HFFc6 (cell line): ENCODE measurements at places on chromosomes 1 and 21. TPM values are rescaled to one million over a fixed set of nuclear protein-coding genes. Genes with fewer than 3 reads are reported as not detected.

The CR1 gene
- not detected in 3 replicates for total RNA-seq

The PCBP3 gene
- total RNA-seq: not detected in 3 replicates

The KRTAP22-2 gene
- total RNA-seq: not detected in 3 replicates

The GJA8 gene
- total RNA-seq: not detected in 3 replicates

The CHIA gene
- not detected in 3 replicates for total RNA-seq

The ERICH3 gene
- not detected in 3 replicates for total RNA-seq

- no peaks in the 10 kb centered on the region for H3K36me3 ChIP-seq
- H3K4me1 ChIP-seq: peaks cover 5% of the 10 kb centered on the region; the same call in 1 of the 2 replicates
- no peak overlapping the region for H3K27ac ChIP-seq
- no peak for DNase-seq
- no peaks in the 10 kb centered on the region; the same call in 1 of the 2 replicates for H3K27me3 ChIP-seq
- H3K4me3 ChIP-seq: no peak overlapping the region
Observed at GRCh38 chr1:87252406-87252805, 76.3 kb upstream of the LMO4 start.

DNA sequence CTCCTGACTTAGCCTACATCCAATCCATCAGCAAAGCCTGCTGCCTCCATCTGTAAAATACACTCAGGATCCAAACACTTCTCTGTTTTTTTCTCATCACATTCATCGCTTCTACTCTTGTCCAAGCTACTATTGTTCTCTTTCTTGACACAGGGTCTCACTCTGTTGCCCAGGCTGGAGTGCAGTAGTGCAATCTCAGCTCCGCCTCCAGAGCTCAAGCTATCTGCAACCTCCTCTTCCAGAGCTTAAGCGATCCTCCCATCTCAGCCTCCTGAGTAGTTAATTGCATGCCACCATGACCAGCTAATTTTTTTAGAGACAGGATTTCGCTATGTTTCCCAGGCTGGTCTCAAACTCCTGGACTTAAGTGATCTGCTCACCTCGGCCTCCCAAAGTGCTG is 44.3 kb upstream of the H6PD start:
- H3K36me3 ChIP-seq: peaks cover 15% of the 10 kb centered on the region
- no peak overlapping the region for H3K4me3 ChIP-seq
- no peak for DNase-seq
- H3K27ac ChIP-seq: no peak overlapping the region
- H3K27me3 ChIP-seq: peaks cover 1% of the 10 kb centered on the region

GRCh38 chr1:42797979-42798378 is 13.2 kb downstream of the TMEM269 start:
- DNase-seq: no peak
- peaks cover 7% of the 10 kb centered on the region for H3K4me1 ChIP-seq
- no peaks in the 10 kb centered on the region for H3K36me3 ChIP-seq
- H3K27me3 ChIP-seq: peaks cover 12% of the 10 kb centered on the region

DNA sequence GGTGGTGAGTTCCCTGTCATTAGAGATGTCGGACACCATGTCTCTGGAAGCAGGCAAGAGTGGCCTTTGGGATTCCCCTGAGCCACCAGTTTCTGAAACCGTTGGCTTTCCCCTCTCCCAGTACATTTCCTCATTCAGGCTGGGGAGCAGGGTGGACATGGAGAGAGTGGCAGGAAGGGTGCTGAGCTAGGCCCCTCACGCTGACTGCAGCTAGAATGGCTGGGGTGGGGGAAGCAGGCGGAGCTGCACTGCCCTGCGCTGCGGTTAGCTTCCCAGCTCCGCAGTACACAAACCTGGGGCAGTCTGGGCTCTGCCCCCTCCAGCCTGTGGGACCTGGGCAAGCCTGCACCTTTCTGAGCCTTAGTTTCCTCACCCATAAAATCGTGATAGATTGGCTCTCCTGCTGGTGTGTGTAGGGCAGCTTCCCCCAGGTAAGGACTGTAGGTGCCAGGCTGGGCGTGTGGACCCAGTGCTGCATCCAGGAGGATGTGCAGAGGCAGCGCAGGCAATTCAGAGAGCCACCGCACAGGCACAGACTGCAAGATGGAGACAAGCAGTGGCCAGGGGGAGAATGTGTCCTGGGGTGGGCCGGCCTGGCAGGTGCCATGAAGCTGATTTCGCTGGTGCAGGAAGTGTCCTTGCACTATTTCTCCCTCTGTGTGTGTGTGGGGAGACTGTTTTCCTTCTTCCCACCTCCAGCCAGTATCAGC is 3.0 kb downstream of the PLA2G2F start:
- H3K4me3 ChIP-seq: no peak overlapping the region
- no peaks in the 10 kb centered on the region for H3K4me1 ChIP-seq
- no peak for DNase-seq
- H3K27ac ChIP-seq: no peak overlapping the region
- H3K36me3 ChIP-seq: no peaks in the 10 kb centered on the region

DNA sequence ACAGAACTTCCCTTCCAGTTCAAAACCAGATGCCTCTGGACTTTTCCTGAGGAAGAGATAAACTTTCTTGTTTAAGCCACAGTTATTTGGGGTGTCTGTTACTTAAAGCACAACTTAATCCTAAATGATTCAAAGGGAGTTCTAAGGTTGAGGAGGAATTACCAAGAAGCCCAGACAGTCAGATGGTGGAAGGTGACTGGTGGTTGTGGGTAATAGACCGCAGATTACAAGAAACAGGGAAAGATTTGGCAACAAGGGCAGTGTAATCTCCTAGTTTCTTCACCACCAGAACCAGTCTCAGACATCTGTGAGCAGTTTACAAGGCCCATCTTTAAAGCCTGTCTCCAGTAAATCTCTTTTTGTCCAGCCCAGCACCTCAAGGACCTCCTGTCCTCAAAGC is 130.1 kb upstream of the CTTNBP2NL start:
- H3K36me3 ChIP-seq: no peaks in the 10 kb centered on the region
- peaks cover 15% of the 10 kb centered on the region for H3K27me3 ChIP-seq
- no peak for DNase-seq
- H3K4me3 ChIP-seq: no peak overlapping the region
- peaks cover 19% of the 10 kb centered on the region for H3K4me1 ChIP-seq

DNA sequence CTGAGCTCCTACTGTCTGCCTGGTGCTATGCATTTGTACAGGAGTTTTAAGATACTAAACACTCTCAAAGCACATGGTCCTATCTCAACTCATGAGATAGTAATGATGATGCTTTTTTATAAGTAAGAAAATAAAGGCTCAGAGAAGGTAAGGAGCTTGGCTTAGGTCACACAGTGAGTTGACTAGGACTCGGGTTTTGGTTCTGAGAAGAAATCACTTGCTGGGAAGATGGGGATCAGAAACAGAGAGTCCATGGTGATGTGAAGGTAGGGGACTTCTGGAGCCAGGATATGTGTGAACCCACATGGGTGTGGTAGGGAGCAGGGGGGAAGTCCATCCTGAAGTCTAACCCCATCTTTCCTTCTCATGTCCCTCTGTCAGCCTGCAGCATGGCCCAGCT is 3.7 kb downstream of the BCAN start:
- H3K4me3 ChIP-seq: no peak overlapping the region
- peaks cover 70% of the 10 kb centered on the region for H3K27me3 ChIP-seq
- no peaks in the 10 kb centered on the region for H3K36me3 ChIP-seq
- no peak for DNase-seq
- no peaks in the 10 kb centered on the region for H3K4me1 ChIP-seq
- no peak overlapping the region for H3K27ac ChIP-seq

DNA sequence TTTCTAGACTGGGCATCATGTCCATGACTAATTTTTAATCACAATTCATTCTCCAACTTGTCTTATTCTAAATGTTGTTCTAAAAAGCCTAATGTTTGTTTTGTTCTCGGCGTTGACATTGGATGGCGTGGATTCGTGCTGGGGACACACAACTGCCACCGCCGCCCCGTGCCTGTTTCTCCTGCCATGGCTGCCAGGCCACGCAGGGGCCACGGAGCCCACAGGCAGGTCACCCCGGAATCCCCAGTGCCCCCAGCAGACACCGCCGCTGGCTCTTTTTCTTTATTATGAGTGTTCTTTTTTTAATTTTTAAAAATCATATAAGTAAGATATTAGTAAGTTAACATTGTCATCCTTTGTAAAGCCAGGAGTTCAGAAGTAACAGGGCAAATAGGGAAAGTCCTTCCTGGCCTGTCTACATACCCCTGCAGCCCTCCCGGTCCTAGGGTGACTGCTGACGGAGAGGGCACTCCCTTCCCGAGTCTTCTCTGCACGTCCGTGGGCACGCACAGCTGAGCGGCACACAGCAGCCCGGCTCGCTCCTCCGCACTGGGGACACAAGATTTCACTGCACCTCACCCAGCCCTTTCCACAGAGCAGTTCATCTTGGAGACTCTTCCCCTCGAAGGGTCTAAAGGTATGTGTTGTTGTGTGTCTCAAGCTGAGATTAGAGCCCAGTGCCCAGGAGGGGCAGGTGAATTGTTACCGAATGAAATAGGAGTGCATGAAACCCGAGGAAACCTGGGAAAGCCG is 32.1 kb downstream of the KRTAP10-1 start:
- DNase-seq: no peak
- no peaks in the 10 kb centered on the region for H3K4me1 ChIP-seq
- H3K4me3 ChIP-seq: no peak overlapping the region

GRCh38 chr1:229107304-229107815 is 163.6 kb upstream of the RAB4A start:
- H3K4me1 ChIP-seq: no peaks in the 10 kb centered on the region
- DNase-seq: no peak
- no peak overlapping the region for H3K27ac ChIP-seq

GRCh38 chr1:218090459-218090858 is 194.6 kb upstream of the RRP15 start:
- H3K4me1 ChIP-seq: no peaks in the 10 kb centered on the region
- H3K27ac ChIP-seq: no peak overlapping the region
- peaks cover 2% of the 10 kb centered on the region; the same call in 1 of the 2 replicates for H3K27me3 ChIP-seq
- H3K4me3 ChIP-seq: no peak overlapping the region
- no peaks in the 10 kb centered on the region for H3K36me3 ChIP-seq

DNA sequence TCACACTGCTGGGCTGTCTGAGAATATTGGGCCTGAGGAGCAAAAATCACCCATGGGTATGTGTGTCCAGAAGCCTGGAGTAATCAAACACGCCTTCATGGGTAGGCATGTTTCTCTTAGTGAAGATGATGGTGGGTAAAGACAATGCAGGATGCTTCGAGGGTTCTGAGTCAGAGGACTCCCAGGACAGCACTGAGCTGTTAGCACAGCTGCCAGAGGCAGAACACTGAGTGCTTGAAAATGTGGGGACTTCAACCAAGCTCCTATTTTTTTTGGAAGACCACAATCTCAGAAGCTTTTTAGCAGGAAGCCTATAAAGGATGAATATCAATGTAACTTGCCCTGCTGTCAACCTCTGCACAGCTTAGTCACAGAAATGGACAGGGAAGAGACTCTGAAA is 7.9 kb upstream of the NT5C1A start:
- H3K4me3 ChIP-seq: no peak overlapping the region
- DNase-seq: no peak
- H3K36me3 ChIP-seq: no peaks in the 10 kb centered on the region
- H3K27me3 ChIP-seq: peaks cover 40% of the 10 kb centered on the region
- H3K4me1 ChIP-seq: peaks cover 27% of the 10 kb centered on the region

GRCh38 chr1:77416692-77417450 is 135.1 kb downstream of the AK5 start:
- H3K36me3 ChIP-seq: peaks cover 77% of the 10 kb centered on the region
- DNase-seq: no peak
- peaks cover 3% of the 10 kb centered on the region; the same call in 1 of the 2 replicates for H3K27me3 ChIP-seq
- peak overlapping the region; percentile 44 for H3K4me3 ChIP-seq
- peaks cover 70% of the 10 kb centered on the region for H3K4me1 ChIP-seq

DNA sequence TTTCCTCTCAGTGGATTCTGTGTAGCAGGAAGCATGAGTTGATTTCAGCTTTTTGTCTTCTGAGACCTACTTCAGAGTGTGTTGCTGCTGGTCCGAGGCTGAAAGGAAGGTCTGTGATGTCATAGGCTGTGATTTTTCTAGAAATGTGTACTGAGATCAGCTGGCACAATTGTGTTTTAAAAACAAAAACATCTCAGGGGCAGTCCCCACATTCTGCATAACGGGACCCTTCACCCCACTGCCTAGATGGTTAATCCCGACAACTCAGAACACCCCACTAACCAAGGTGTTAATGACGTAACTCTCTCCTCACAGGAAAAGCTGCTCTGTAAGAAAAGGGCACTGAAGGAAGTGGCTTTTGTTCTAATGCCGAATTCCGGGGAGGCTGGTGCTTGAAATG is 59.8 kb upstream of the PPP2R5A start:
- no peak for DNase-seq
- H3K4me1 ChIP-seq: peaks cover 27% of the 10 kb centered on the region
- no peak overlapping the region for H3K27ac ChIP-seq
- H3K4me3 ChIP-seq: no peak overlapping the region

GRCh38 chr1:85124091-85124490 is 75.8 kb upstream of the MCOLN3 start:
- no peak overlapping the region for H3K27ac ChIP-seq
- H3K4me1 ChIP-seq: peaks cover 26% of the 10 kb centered on the region

DNA sequence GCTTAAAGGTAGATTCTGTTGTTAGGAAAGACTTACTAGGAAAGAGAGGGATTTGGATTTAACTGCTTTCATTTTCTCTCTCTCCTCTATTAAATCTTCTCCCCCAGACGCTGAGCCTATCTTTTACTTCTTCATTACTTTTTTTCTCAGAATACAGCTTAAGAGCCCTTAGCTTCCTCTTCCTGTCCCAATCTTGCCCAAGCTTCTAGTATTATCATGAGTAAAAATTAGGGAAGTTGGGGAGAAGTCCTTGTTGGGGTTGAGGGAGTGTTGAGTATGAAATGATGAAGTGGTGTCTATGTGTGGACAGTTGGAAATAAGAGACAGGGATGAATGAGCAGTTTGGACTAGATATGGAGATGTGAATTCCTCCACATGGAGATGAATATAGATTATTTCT is 35.0 kb downstream of the ACP6 start:
- no peaks in the 10 kb centered on the region for H3K4me1 ChIP-seq
- H3K27ac ChIP-seq: no peak overlapping the region
- no peaks in the 10 kb centered on the region; the same call in 1 of the 2 replicates for H3K36me3 ChIP-seq
- no peak for DNase-seq

GRCh38 chr1:26340047-26340481 is 13.9 kb downstream of the CRYBG2 start:
- H3K27me3 ChIP-seq: peaks cover 6% of the 10 kb centered on the region
- H3K36me3 ChIP-seq: no peaks in the 10 kb centered on the region
- DNase-seq: no peak
- no peak overlapping the region for H3K4me3 ChIP-seq
- peaks cover 13% of the 10 kb centered on the region for H3K4me1 ChIP-seq

DNA sequence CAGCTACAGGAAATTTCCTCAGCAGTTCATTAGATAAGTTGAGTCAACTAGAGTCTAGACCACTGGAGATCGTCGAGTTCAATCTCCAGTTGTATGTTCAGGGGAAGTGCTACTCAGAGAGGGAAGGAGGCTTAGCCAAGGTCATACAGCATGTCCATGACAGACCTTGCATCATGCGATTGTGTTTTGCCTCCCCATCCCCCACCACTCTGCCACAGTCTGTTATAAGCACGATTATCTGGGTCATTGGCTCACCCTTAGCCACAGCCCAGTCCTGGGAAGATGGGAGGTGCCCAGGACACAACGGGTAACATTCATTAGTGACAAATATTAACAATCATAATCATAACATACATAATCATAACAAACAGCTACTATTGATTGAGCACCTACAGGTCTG is 18.9 kb upstream of the GRIK3 start:
- no peak for DNase-seq
- H3K4me1 ChIP-seq: no peaks in the 10 kb centered on the region
- H3K36me3 ChIP-seq: no peaks in the 10 kb centered on the region
- no peak overlapping the region for H3K4me3 ChIP-seq
- H3K27me3 ChIP-seq: no peaks in the 10 kb centered on the region

GRCh38 chr1:107405236-107405635 is 264.4 kb downstream of the NTNG1 start:
- no peak for DNase-seq
- H3K27ac ChIP-seq: no peak overlapping the region
- H3K4me3 ChIP-seq: no peak overlapping the region
- H3K27me3 ChIP-seq: no peaks in the 10 kb centered on the region
- no peaks in the 10 kb centered on the region; the same call in 1 of the 2 replicates for H3K4me1 ChIP-seq
